Stimulated activated CD4-positive, alpha-beta T cell treated with anti-CD3 and anti-CD28 coated beads, Interleukin-12 subunit alpha, Interleukin-12 subunit beta, amount 100 ng/mL, for 24 hours (primary cell): ENCODE measurements at places on chromosomes 16 and 17.
A peak's percentile ranks its signal among the peaks of the same experiment; 100 is the strongest.

GRCh38 chr17:15516150-15516549 lies 47.1 kb downstream of the TVP23C start:
- DNase-seq, result no peak

DNA sequence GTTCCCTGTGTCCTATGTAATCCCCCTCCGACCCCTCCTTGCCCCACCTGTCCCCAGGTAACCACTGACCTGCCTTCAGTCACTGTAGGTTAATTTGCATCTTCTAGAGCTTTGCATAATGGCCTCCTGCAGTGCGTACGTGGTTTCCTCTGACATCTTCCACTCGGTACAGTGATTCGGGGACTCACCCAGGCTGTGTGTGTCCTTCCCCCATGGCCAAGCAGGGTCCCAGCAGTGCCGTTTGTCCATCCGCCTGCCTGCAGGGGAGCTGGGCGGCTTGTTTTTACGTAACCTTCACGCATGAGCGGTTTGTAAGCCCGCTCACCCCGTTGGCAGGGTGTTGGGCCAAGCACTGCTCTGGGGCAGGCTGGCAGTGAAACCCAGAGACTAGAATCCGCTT lies 7.9 kb downstream of the MAPK8IP3 start:
- DNase-seq, result no peak

DNA sequence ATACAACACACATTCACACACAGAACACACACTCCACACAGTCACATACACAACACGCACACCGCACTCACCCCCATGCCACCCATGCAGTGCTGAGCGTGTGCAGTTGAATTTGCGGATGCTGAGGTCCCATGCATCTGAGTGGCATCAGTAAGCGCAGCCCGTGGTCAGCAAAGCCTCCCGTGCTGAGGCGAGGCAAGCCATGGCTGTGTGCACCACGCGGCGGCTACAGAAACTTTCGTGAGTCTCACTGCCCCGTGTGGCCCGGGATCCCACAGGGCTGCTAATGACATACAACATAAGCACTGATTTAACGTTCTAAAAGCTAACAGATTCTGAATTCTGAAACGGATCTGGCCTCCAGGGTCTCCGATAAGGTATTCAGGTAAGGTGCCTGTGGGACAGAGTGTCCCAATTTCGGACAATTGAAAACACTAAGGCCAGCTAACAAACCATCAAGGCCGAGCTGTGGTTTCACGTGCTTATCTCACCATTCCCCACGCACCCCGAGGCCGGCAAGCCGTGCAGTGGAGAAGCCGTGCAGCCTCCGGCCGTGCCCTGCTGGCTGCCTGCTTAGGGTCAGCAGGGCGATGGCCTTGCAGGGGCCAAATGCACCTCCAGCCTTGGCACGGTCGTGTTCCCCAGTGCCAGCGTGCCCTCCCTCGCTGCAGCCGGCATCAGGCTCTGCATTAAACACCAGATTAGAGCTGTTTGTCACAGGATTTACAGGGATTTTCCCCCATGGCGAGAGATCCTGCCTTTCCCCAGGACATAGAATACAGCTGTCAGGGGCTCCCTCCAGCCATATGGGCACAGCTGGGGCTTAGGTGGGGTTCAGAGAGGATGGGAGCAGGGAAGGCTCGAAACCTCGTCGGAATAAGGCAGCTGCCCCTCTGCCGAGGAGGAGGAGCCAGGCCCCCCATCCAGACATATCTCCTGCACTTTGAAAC lies 191.7 kb downstream of the C16orf95 start:
- DNase-seq, result no peak

DNA sequence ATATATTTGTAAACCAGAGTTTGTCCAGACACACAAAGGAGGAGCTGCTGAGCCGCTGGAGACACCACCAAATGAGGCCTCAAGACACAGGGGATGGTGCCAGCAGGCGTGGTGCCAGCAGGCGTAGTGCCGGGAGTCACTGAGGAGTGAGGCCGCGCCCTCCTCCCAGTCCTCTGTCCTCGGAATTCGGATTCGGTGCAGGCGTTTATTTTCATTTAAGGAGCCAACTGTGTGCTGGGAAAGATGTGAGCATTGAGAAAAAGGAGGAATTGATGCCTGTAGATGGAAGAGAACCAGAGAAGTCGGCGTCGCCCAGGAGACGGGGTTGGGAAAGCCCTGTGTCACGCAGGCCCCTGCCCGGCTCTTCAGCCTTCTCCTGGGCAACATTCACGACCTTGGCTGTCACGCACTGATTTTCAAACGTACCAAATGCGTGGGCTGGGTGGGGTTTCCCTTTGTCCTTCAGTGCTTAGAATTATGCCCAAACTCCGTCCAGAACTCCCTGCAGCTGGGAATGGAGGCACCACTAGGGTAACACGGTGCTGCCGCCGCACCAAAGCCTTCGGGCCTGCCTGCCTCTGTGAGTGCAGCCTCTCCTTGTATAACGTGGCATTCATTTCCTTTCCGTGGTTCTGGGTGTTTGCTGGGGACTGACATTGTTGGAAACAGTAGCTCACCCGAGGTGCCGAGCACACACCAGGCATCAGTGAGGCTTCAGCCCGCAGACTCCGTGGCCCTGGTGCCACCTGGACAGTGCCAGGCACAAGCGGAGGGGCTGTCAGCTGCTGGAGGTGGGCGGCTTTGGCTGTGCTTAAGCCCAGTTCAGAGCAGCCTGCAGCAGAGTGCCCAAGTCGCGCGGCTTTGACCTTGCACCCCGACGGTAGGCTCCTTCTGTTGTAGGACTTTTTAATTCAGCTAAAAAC lies 49.0 kb upstream of the CHMP6 start:
- no peak for DNase-seq

DNA sequence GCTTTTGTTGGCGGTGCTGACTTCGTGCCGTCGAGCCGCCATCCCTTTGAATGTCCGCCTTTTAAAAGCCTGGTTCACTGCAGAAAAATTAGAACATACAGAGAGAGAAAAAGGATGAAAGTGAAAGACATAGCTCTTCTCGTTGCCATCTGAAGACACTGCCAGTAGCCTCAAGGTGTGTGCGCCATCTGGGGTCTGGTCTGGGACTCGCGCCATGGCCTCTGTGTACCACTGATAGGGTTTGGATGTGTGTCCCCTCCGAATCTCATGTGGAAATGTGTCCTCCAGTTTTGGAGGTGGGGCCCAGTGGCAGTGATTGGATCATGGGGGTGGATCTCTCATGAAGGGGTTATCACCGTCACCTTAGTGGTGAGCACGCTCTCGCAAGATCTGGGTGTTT lies 15.5 kb downstream of the GSE1 start:
- DNase-seq, result no peak

DNA sequence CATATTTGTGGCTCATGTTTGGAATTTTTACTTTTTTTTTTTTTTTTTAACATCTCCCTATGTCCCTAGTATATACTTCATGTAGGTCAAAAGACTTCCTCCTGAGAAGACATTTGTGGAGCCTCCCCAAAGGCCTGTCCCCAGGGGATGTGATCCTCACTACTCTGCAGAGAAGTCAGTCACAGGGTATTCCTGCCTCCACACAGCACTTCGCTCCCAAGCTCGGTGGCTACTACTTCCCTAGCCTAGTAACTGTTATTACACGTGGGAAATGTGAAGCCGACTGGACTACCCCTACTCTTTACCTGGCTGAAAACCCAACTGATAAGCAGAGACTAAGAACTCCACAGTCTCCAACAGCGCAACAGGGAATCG lies 116.8 kb downstream of the HIC1 start:
- no peak for DNase-seq

- no peak for DNase-seq
These were observed 245.0 kb downstream of the KCNJ2 start for GRCh38 chr17:70414300-70414699.

DNA sequence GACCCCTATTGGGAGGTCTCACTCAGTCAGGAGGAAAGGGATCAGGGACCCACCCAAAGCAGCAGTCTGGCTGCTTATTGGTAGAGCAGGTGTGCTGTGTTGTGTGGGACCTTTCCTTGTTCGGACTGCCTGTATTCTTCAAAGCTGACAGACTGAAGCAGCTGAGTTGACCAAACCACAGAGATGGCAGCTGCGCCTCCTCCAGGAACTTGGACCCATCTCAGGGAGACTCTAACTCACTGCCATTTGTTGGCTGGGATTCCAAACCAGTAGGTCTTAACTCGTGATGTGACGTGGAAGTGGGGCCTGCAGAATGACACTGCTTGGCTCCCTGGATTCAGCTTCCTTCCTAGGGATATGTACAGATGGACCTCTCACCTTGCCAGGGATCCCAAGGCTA lies 9.6 kb upstream of the UQCRC2 start:
- DNase-seq, result no peak

DNA sequence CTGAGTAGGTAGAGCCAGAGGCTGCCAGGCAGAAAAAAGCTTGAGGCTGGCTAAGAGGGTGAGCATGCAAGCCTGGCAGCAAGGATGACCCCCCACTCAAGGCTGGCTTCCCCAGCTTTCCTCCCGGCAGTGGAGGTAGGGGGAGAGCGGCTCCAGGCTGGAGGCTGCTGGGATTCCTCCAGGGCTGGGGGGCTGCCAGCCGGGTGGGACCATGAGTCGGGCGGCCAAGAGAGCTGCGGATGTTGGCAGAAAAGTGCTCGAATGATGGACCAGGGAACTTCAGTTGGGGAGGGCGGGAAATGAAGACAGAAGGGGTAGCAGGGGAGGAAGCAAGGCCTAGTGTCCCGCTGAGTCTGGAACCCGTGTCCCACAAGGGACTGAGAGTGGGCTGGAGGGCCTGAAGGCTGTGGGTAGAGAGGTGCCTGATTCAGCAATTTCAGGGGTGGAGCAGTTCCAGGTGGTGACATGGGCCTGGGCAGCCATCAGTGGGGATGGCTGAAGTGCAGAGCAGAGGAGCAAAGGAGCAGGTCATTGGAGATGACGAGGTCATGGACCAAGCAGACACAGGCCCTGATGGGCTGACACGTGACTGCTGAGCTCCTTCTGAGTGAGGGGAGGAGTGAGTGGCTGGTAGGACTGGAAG lies 20.3 kb downstream of the HSD11B2 start:
- DNase-seq, result no peak

DNA sequence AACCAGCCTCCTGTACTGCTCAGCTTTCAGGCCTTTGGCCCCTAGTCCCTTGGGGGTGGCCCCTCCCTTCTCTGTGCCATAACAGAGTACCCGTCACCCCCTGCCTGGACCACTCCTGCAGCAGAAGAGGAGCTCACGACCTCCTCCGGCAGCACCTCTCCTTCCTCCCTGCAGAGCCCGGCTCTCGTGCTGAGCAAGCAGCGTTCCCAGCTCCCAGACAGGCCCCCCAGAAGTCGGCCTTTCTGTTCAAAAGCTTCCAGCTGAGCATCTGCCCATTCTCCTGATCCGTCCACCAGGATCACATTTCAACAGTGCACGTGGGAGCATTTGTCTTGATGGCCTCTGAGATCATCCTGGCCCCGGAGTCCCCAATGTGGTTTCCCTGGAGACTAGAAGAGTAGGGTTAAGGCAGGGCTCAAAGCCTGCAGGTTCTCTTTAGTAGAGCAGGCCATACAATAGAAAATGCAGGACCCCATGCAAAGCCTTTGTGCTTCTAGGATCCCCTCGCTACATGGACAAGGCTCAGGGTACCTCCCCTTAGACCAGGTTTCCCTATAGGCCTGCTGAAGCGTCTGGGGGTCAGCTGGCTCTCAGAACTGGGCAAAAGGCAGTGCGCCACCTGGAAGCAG lies 35.6 kb downstream of the NLRC3 start:
- no peak for DNase-seq

DNA sequence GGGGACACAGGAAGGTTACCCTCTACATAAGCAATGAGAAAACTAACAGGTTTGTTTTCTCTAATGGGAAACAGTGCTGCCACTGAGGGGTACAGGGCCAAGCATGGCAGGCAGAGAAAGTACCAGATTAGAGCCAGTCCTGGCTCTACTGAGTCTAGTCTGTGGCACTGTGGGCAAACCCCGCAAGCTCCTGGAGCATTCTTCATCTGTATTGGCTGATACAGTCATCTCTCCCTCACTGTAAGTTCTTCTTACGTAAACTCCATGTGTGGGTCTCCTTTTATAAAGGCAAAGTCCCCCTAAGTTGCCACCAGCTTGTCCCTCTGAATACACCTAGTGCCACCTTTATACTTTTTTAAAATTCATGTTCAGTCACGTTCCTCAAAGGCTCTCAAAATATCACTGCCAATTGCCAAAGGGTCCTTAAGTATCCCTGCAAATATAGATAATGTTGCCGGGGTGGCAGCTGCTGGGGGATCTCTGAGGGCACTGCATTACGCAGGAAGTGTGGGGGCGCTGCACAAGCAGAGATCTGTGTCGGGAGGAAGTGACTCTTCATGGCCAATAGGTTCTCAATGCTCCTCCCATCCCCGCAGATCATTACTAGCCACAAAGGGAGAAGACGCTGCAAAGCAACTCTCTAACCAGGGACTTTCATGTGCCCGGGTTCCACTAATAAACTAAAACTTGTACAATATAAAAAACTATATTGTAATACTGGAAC lies 18.8 kb downstream of the XPO6 start:
- DNase-seq, result peak; percentile 53

DNA sequence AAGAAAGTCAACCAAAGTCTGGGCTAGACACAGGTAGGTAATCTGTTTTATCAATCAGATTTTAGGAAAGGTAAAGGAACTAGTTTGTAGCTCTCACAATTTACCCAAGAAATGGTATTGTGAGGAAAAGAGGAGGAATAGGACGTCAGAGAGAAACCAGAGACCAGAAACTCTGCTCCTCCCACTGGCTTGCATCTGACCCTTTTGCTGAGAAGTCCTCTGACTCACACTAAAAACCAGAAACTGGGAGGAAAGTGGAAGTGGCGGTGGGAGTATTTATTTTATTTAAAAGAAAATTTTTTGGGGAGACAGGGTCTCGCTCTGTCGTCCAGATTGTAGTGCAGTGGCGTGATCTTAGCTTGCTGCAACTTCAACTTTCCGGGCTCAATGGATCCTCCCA lies 38.0 kb upstream of the MNT start:
- DNase-seq, result no peak

DNA sequence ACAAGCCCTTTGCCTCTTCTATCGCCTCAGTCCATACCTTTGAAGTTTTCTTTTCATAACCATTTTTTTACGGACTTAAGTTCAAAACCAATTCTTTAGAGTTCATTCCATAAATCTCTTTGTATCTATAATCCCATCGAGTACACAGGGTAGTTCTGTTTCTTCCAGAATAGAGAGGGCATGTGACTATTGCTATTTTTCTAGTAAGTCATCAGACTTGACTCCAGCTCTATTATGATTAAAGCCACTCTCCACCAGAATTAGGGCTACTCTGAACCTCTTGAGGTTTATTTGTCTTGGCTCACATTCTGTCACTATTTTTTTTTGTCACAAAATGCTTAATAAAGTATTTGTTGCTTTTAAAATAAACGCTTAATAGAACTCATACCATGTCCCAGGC lies 191.9 kb upstream of the AXIN2 start:
- no peak for DNase-seq

DNA sequence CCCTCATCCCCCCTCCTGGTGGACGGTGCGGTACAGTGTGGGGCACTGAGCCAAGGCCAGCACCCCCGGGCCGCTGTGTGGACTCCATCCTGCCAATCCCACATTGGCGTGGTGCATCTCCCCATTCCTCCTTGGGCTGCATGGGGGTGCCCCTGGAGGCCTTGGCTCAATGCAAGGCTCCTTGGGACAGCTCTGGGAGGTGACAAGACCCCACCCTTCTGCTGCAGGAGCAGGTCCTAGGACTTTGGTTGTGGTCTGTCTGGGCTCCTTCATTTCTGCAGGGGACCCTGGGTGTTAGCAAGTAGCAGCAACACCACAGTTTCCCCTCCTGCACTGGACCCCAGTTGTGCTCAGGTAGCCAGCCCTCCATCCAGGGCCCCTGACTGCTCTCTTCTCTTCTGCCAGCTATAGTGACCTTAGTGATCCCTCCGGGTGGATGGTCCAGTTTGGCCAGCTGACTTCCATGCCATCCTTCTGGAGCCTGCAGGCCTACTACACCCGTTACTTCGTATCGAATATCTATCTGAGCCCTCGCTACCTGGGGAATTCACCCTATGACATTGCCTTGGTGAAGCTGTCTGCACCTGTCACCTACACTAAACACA lies 1.3 kb downstream of the PRSS21 start:
- no peak for DNase-seq

- no peak for DNase-seq
These were observed 1.3 kb downstream of the HNF1B start for GRCh38 chr17:37743612-37743874.
